ENCODE measurements at places on chromosomes 2 and 18. TPM values are rescaled to one million over a fixed set of nuclear protein-coding genes. Genes with fewer than 3 reads are reported as not detected.

DSG3 gene
- total RNA-seq = not detected

DNA sequence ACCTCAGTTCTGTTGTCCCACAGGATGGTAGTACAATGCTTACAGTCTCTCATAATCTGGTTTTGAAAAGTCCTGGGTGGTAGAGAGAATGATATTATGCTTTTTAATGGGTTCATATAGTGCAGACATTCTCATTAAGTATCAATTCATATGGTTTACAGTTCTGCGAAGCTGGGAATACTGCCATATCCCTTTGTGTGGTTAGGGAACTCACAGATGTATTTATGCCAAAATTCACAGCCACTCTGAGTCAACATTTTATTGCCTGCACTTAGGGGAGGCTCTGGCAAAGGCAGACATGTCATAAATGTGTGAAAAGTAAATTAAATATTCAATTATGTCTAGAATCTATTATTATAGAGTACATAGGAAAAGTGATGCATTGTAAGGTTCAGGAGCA is 808.2 kb downstream of the SUCLG1 start:
- no peak overlapping the region for H3K27ac ChIP-seq
- H3K4me1 ChIP-seq = no peaks in the 10 kb centered on the region
- peak; percentile 3 for DNase-seq
- no peaks in the 10 kb centered on the region for H3K36me3 ChIP-seq
- H3K27me3 ChIP-seq = no peaks in the 10 kb centered on the region

PXDN gene
- total RNA-seq = 111 TPM

ANKMY1 gene
- total RNA-seq = 7.4 TPM

- no peak overlapping the region for H3K27ac ChIP-seq
- no peaks in the 10 kb centered on the region for H3K36me3 ChIP-seq
- H3K4me1 ChIP-seq = no peaks in the 10 kb centered on the region
- H3K4me3 ChIP-seq = no peak overlapping the region
These were observed 153.6 kb downstream of the CCDC85A start for GRCh38 chr2:56337342-56337741.

GRCh38 chr2:175442441-175442840 is 260.9 kb upstream of the ATP5MC3 start:
- no peak overlapping the region for H3K27ac ChIP-seq
- DNase-seq = no peak

DNA sequence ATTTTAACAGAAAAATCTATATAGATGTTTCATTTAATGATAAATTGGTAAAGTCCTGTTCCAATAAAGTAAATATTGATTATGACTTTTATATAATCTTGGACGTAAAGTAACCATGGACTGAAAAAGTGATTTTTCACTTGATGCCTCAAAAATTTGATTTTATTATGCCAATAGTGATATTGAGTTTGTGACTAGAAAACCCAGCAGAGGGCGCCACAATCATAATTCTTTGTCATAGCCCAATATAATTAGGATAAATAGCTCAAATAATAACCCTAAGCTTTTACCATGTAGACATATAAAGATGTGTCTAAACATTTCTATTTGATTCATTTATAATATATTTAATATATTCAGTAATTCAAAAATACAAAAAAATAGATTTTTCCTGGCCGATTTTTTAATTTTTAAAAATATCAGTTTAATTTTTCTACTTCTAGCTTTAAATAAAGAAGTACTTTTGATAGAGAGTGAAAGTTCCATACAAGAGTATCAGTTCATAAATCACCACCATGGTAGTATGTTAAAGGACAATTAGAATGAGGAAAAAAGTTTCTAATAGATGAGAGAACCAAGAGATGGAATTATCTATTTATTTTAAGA is 30.7 kb downstream of the CAMKMT start:
- no peaks in the 10 kb centered on the region for H3K36me3 ChIP-seq
- no peak overlapping the region for H3K27ac ChIP-seq
- peak; percentile 9 for DNase-seq
- no peak overlapping the region for H3K4me3 ChIP-seq

DNA sequence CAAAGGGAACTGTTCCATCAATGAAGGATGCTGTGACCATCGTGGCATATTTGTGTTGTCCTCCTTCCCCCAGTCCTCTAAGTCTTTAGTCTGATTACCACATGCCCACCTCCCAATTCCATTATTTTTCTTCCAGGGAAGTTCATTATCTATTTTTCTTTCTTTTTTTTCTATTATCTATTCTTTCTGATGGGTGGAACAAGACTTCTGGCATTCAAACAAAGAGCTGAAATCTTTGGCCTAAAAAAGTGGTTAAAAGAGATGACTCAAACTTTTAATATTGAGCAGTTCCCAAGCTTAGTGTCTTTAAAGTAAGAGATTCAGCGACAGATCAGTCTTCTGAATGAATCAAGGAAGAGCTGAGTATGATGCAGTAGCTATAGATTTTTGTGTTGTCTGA is 66.6 kb downstream of the DIS3L2 start:
- DNase-seq = no peak
- no peak overlapping the region for H3K4me3 ChIP-seq
- peaks cover 2% of the 10 kb centered on the region for H3K36me3 ChIP-seq

ARL4C gene
- 50.6 TPM for total RNA-seq

- no peak for DNase-seq
- H3K4me1 ChIP-seq = no peaks in the 10 kb centered on the region
- H3K27ac ChIP-seq = no peak overlapping the region
- H3K27me3 ChIP-seq = no peaks in the 10 kb centered on the region
- no peak overlapping the region for H3K4me3 ChIP-seq
These were observed 558.2 kb upstream of the PIK3C3 start for GRCh38 chr18:41396861-41397260.

TNFAIP6 gene
- 53.8 TPM for total RNA-seq
